Esophagus muscularis mucosa (tissue), 4 donors: ENCODE measurements at places on chromosomes 11 and 22. TPM values are rescaled to one million over a fixed set of nuclear protein-coding genes. Genes with fewer than 3 reads are reported as not detected.

DNA sequence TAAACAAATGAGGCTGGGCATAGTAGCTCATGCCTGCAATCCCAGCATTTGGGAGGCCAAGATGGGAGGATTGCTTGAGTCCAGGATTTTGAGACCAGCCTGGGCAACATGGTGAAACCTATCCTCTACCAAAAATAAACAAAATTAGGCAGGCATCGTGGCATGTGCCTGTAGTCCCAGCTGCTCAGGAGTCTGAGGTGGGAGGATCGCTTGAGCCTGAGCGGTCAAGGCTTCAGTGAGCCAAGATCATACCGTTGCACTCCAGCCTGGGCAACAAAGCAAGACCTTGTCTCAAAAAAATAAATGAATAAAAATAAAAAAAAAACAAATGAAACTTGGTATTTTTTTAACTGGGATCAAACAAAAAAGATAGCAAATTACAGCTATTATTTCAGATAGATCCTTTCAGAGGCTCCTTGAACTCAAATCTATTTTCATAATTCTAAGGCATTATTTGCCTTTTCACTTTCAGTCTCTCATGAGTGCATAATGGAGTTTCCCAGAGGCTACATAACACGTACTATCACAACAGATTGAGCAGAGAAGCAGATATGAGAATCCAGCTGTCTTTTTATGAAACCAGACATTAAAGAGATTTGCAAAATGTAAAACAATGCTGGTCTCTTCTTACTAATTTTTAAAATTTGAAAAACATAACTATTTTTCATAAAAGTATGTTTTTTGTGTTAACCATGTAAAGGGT lies 23.1 kb downstream of the DDIAS start:
- no peaks in the 10 kb centered on the region for H3K27me3 ChIP-seq
- DNase-seq, result no peak
- H3K27ac ChIP-seq, result no peak overlapping the region
- no peak overlapping the region for H3K4me3 ChIP-seq
- no peaks in the 10 kb centered on the region for H3K36me3 ChIP-seq
- H3K4me1 ChIP-seq, result no peaks in the 10 kb centered on the region

DNA sequence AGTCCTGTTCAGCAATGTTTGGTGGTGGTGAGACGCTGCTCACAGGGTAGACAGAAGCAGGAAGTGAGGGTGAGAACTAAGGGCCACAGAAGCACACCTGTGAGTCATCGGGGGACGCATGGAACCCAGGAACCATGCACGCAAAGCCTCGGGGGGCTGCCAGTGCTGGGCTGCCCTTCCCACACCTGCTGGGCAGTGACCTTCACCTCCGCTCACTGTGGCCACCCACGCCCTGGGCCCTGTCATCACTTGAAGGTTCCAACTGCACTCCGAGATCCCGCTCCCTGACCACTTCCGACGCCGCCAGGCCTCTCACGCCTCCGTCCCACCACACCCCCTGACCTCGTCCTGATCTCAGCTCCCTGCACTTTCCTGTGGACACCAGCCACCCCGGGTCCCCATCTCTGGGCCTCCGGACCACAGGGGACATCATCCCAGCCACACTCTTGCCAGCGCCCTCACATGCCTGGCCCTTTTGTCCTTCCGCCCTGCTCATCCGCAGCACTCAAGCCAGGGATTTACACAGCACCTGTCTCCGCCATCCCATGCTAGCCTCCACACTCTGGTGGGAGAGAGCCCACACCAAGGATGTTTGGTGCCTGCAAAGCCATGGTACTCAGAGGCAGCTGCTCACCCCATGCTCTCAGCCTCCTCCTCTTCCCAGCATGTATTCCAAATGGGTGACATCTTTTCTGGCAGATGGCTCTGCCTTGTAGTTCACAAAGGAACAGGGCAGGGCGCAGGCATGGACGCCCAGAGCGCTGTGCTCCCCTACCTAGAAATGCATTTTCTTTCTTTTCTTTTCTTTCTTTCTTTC lies 23.1 kb upstream of the ATXN10 start:
- H3K27me3 ChIP-seq, result peaks cover 9% of the 10 kb centered on the region
- peaks cover 9% of the 10 kb centered on the region for H3K4me1 ChIP-seq
- no peak overlapping the region for H3K27ac ChIP-seq
- no peak for DNase-seq
- H3K36me3 ChIP-seq, result no peaks in the 10 kb centered on the region
- no peak overlapping the region for H3K4me3 ChIP-seq

GRCh38 chr11:44057340-44057739 lies 8.7 kb upstream of the ACCS start:
- H3K4me3 ChIP-seq, result no peak overlapping the region
- H3K4me1 ChIP-seq, result no peaks in the 10 kb centered on the region
- H3K36me3 ChIP-seq, result no peaks in the 10 kb centered on the region

GRCh38 chr11:46755962-46756361 lies 36.9 kb downstream of the F2 start:
- no peak overlapping the region for H3K4me3 ChIP-seq
- H3K27ac ChIP-seq, result no peak overlapping the region
- H3K27me3 ChIP-seq, result no peaks in the 10 kb centered on the region
- H3K4me1 ChIP-seq, result no peaks in the 10 kb centered on the region
- H3K36me3 ChIP-seq, result peaks cover 96% of the 10 kb centered on the region

Gene GAL3ST3
- 0.83 TPM for total RNA-seq
